Activated T-cell treated with anti-CD3 and anti-CD28 coated beads for 24 hours (primary cell): ENCODE measurements at places on chromosomes 2 and 18.

- DNase-seq: no peak
Observed at GRCh38 chr2:120791243-120791961, 55.7 kb downstream of the GLI2 start.

GRCh38 chr2:202454536-202454935 lies 78.4 kb downstream of the BMPR2 start:
- DNase-seq: no peak

GRCh38 chr2:152465541-152465940 lies 130.6 kb downstream of the FMNL2 start:
- no peak for DNase-seq

DNA sequence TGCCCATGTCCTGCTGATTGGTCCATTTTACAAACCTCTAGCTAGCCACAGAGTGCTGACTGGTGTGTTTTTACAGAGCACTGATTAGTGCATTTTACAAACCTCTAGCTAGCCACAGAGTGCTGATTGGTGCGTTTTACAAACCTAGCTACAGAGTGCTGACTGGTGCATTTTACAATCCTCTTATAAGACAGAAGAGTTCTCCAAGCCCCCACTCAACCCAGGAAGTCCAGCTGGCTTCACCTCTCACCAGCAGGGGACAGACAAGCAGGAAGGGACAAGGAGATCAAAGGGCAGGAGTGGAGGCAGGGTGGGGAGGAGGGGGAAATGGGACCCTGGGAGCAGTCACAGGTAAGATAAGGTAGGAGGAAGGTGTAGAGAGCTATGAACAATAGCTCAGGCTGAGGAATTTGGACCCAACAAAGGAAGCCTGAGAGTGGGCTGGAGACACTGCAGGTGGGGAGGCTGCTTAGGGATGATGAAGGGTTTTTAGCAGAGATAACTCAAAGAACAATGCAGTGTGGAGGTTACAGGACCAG lies 37.1 kb downstream of the SH2D6 start:
- no peak for DNase-seq

DNA sequence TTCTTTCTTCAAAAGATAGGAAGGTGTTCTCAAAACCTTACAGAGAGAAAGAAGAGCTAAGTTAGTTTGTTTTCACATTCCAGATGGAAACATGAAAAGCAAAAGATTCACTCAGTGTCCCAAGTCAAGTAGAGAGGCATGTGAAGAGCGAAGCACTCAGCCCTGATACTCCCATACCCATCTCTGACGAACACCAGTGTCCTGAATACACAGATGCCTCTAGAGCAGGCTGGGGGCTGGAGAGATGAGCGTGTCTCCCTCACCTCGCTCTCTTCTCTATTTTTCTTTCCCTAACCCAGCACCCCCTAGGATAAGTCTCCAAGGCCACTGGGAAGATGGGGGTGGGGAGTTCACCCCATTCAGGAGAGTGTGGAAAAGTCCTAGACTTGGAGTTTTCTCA lies 227.8 kb downstream of the TMEM163 start:
- no peak for DNase-seq

- no peak for DNase-seq
Observed at GRCh38 chr2:196980473-196980872, 54.0 kb upstream of the PGAP1 start.

DNA sequence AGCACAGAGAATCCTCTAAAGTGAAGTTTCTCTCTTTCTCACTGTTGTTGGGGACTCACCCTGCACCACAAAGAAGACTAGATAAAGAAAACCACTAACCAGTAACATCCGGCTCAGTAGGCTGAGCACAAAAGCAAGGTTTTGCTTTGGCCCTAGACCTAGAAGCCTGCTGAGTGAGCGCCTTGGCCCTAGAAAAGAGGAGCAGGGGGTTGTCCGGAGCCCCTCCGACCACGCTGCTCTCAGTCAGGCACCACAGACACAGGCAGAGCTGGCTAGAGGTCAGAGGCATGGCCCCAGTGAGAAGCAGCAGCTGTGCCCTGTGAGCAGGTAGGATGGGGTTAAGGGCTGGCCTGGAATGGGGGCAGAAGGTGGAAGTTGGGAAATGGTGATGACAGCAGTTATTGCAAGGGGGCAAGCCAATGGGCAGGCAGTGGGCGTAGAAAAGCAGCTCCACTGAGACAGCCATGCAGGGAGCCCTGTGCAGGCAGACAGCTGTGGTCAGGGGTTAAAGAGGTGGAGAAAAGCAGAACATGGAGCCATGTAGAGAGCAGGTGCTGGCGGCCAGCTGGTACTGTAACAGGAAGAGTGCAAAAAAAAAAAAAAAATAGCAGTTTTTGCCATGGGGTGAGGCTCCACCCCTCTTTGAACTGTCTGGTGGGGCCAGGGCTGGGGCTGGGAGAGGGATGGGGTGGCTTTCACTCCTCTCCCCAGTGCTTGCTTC lies 36.9 kb upstream of the SLC14A1 start:
- DNase-seq: peak; percentile 33

DNA sequence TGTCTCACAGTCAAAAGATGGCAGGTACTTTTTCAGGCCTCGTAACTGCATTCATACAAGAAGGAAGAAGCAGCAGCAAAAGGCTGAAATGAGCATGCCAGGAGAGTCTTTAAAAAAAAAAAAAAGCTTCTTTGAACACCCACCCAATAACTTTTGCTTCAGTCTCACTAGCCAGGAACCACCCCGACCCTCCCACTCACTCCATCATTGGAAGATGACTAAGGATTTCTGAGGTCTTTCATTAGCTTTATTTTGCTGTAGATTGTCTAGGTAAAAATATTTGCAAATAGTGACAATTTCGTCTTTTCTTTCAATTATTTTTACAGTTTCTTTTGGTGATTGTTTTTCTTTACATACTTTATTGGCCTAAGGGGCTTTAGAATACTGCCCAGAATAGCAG lies 37.9 kb downstream of the RBBP8 start:
- no peak for DNase-seq

- peak; percentile 36 for DNase-seq
Observed at GRCh38 chr2:11681722-11682589, 12.0 kb upstream of the NTSR2 start.

DNA sequence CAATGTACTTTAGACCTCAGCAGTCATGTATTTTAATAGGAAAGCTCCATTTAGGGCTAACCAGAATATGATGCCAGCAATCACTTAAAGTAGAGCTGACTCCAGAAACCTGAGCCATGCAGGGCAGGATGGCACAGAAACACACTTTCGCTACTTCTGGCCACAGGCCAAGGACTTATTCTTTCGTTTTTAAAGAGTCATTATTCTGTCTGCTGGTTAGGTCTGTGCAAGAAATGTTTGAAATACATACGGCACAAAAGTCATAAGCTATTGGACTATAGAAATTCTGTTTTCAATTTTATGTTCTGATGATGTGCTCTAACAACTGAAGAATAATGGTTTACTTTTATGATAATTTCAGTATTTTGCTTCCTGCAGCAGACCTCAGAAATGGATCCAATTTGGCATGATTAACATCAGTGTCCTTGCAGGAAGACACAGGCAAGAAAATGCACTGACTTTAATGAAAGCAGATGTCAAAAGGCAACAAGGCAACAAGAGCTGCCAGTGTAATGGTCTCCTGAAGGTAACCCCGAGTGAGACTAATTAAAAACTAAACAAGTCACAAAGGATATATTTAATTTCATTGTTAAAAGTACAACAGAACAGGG lies 114.4 kb upstream of the CHRNA1 start:
- no peak for DNase-seq

GRCh38 chr2:113150258-113150601 lies 22.8 kb downstream of the IL1RN start:
- no peak for DNase-seq

DNA sequence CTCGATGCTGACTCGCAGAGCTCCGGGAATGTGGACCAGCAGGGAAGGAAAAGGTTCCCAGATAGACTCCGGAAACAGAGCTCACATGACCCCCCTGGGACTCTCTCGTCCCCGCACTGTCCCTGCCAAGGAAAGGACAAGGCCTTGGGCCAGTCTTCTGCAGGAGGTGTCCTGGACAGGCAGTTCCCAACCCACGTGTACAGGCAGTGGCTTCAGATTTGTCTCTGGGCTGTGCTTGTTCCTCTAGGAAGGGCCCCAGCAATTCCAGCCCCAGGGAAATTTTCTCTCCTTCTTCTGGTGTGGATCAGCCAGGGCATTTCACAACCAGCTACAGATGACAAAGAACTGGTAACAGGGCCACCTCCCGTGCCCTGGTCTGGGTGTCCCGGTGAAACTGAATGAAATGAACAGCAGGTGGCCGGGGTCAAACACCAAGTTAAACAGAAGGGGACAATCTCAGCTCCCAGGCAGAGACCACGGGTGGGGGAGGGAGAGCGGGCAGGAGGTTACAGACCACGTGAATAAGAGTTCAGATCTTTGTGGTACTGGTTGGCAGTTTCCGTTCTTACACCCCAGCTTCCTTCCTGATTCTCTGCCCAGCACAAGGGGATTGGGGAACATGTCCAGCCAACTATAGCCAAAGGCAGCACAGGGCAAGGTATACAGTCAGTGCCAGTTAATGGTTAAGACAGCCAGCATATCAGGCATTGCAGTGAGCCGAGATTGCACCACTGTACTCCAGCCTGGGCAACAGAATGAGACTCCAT lies 52.2 kb upstream of the CAB39 start:
- DNase-seq: peak; percentile 36

GRCh38 chr2:48205137-48205798 lies 299.0 kb upstream of the FBXO11 start:
- DNase-seq: no peak

- DNase-seq: no peak
Observed at GRCh38 chr2:42874949-42875801, 82.8 kb upstream of the HAAO start.

GRCh38 chr18:34115409-34116081 lies 109.2 kb downstream of the NOL4 start:
- DNase-seq: no peak

GRCh38 chr2:135162786-135163185 lies 110.7 kb downstream of the RAB3GAP1 start:
- no peak for DNase-seq

DNA sequence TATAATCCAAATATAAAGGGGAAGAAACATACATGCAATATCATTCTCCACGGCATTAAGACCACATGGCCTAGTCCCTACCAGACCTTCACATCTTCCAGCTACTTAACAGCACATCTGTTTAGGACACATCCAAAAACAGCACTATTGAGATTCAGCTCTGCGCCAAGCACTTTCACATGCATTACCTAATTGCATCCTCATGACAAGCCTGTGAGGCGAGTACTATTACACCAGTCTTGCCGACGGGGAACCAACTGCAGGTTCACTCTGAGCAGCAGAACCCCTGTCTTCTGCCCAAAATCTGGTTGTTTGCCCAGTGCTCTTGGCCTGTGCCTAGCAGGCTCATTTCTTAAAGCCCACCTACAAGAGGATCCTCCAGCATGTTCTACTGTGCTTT lies 66.7 kb downstream of the AAK1 start:
- DNase-seq: no peak

- DNase-seq: peak; percentile 53
Observed at GRCh38 chr2:64203858-64204632, 59.8 kb upstream of the PELI1 start.

DNA sequence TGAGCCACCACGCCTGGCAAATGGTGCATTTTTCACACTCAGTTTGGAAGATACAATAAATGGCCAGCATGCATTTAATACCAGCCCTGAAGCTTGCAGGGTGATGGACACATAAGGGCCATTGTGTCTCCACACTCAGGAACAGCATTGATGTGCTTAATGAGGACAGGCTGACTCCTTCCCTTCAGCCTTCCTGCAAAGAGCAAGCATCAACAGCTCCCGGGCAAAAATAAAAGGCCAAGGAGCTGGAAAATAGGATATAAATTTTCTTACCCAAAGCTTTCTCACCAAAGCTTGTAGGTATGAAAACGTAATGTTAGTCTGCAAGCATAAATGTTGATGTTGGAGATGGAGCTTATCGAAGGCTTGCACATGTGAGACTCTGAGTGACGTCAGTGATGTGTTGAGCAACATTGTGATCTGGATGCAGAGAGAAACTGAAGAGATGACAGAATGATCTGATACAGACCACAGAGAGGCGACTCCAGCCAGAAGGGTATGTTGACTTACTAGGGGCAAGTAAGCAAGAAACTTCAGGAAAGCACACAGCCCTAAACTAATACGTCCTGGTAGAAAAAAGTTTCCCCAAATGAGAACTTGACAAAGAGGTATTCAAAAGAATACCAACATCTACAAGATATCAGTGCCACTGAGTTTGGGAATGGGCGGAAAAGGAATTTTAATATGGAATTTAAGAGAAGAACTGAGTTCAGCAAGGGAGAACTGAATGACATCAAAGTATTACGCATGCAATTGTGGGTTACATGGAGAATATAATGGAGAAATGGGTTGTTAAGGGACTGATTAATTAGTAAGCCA lies 256.5 kb downstream of the TGIF1 start:
- DNase-seq: no peak

DNA sequence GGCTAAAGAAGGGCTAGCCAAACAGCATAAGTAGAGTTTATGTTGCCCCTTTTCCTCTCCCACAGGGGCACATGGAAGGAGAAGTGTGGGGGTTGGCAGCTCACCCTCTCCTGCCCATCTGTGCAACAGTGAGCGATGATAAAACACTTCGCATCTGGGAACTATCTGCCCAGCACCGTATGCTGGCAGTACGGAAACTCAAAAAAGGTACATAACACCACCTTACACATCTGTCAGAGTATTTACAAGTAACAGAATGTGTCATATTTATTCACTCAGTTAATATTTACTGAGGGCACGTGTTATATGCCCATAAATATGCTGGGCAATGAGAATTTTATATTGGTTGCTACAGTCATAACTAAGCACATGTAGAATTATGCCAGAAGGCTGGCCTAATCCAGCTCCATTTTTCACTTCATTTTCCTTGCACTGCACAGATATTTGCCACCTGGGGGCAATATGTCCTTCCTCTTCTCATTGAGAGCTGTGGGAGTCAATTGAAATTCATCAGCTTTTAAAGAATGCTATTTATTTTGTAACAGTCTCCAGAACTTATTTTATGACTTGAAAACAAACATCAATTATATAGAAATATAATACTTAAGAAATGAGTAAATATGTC lies 150.6 kb downstream of the RTN4 start:
- no peak for DNase-seq

GRCh38 chr2:45986509-45986908 lies 310.7 kb upstream of the EPAS1 start:
- no peak for DNase-seq

GRCh38 chr18:9860682-9861081 lies 25.1 kb upstream of the TXNDC2 start:
- DNase-seq: no peak
